ENCODE measurements at places on chromosomes 4 and X. TPM values are rescaled to one million over a fixed set of nuclear protein-coding genes. Genes with fewer than 3 reads are reported as not detected.

DNA sequence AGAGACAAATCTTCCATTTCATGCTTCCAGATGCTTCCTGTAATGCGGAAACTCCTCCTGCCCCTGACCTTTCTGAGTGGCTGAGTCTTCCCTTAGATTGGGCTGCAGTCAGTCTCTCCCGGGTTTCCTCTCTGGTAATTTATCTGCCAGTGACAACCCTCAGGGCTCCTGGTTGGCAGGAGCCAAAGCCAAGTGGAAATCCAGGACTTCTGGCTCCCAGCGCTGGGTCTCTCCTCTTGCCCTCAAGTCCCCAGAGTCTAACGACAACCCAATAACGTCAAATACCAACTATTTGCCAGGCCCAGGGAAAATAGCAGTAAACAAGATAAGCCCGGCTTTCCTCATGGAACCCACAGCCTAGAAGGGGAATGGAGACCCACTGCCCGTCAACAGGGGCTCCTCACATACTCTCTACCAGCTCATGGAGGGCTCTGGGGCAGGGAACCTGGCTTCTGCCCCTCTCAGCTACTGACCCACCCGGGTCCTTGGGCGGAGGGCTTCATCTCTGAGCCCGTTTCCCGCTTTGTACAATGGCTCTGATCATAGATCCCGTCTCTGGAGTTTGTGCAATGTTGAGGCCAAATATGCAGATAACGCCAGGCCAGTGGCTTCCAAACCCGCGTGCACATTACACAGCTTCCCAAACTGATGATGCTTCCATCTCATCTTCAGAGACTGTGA is 1.1 kb upstream of the TBC1D14 start:
- DNase-seq, result peak; percentile 94

TEX13B gene
- not detected for total RNA-seq

DNA sequence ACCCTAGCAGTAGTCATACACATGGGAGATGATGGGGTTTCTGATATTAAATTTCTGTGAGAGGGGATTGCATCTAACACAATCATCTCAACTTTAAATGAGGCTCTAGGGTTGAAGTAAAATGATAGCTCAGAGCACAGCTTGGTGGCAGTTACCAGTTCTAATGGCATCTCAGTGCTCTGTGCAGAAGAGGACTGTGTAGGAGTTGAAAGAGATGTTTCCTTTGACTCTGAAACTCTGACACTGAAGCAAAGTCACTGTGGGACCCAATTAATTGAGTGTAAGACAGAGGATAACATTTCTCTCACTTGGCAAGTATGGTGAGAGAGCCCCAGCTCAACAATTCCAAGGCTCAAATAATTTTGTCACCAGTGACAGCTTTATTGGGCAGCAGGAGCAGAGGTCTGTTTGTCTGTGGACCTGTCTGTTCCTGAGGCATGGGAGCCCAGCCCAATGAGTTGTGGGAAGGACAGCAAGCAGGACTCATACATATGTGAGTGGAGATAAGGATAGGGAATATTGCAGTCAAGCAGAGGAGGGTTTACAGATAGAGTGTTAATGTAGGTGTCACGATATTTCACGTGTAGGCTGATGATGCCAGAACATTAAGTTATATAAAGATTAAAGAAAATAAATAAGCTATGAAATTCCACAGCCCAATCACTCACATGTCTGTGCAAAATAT is 76.7 kb upstream of the NAF1 start:
- no peak for DNase-seq

MRPL1 gene
- 23.2 TPM for total RNA-seq

- no peak for DNase-seq
These were observed 11.7 kb upstream of the IL21 start for GRCh38 chr4:122632396-122633143.

DNA sequence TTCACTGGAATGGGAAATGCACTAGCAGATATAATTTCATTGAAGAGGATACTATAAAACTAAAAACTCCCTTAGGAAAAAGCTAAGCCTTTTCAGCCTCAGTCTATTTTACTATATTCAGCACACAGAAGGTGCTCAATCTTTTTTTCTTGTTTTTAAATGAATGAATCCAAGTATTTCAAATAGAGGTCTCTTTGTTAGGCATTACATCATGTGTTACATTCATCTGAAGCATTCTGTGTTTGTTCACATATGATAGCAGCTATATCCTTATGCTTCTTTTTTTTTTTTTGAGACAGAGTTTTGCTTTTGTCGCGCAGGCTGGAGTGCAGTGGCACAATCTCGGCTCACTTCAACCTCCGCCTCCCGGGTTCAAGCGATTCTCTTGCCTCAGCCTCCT is 278.4 kb downstream of the CAMK2D start:
- DNase-seq, result no peak

ATP2B3 gene
- total RNA-seq, result not detected

DUX4 gene
- total RNA-seq, result not detected

- no peak for DNase-seq
These were observed 318.7 kb downstream of the PCDH18 start for GRCh38 chr4:137213372-137214173.

- DNase-seq, result no peak
These were observed 95.0 kb upstream of the GABRA2 start for GRCh38 chr4:46484881-46485280.

DNA sequence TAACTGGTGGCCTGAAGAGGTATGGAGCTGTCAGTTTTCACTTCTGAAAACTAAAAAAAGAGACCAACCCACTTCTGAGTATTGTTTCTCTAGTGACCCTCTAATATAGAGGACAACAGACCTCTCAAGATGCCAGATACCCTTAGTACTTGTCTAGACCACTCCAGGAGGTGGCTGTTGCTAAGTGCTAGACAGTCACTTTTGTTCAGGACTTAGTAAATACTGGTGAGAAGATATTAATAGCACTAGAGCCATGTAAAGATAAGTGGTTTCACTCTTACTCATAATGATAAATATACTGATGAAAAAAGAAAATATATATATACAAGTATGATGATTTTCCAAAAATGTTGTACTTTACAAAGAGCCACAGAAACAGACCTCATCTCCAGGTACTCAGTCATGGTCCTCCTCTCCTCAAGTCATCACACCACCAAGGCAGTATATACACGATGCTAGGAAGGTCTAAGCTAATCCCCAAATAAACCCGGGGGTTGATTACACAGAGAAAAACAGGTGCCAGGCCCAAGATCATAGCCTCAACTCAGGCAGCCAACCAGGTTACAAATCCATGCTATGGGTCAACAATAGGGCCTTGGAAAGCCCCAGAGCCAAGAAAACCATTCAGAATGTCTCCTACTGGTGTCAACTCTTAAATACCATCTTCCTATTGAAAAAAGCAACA is 66.9 kb downstream of the ARHGEF9 start:
- DNase-seq, result no peak

DNA sequence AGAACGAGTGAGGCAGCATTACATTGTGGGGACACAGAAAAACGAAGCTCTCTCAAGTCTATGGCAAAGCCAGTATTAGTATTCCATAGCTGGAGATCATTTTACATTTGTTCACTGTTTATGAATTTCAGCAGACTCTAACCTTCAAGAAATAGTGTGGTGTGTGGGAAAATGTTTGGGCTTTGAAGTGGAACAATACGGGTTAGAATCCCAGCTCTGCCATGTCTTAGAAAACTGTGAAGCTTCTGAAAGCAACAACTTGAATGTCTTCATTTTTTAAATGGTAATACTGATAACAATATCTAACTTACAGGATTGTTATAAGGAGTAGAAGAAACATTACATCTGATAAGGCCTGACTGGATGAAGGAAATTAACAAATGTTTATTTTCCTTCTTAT is 217.7 kb downstream of the NR3C2 start:
- no peak for DNase-seq

DNA sequence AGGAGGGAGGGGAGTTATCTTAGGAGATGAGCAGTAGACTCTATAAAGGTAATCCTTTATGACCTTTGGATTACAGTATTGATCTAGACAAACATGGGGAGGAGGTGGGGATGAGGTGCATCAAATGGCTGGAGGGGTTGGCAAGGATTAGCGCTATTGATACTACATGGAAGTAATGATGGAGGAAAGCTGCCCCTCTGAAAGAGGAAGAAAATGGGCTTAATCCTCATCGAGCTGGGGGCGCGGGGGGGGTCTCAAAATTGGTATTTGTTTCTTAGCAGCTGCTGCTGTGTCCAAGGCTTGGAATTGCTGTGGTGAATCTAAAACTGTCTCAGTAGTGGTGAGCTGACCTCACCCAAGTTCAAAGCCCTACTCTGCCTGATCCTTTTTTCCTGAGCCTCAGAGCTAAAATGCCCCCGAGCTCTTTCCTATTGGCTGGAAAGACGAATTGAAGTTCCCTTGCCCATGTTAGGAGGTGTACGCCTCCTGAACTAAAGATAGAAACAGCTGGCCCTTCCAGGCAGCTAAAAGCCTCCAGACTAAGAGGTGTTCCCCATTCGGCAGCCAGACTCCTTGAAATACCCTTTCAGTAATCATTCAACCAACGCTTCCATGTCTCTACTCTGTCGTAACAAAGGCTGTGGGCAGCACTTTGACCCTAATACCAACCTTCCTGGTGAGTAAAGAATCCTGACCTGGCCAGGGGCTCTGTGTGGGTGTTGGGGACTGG is at the start of gene ITGB1BP2:
Gene ITGB1BP2, plus strand, starts transcription at position 556 of the 730 bp plus-strand sequence. Its CDS starts 57 bp downstream, at position 613.
- DNase-seq, result peak; percentile 69

DNA sequence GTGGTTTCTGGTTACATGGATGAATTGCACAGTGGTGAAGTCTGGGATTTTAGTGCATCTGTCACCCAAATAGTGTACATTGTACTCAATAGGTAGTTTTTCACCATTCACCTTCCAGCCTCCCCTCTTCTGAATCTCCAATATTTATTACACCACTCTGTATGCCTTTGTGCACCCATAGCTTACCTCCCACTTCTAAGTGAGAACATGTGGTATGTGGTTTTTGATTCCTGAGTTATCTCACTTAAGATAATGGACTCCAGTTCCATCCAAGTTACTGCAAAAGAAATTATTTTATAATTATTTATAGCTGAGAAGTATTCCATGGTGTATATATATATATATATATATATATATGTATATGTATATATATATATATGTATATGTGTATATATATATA is 155.8 kb downstream of the HHIP start:
- no peak for DNase-seq

GRPR gene
- not detected for total RNA-seq

DNA sequence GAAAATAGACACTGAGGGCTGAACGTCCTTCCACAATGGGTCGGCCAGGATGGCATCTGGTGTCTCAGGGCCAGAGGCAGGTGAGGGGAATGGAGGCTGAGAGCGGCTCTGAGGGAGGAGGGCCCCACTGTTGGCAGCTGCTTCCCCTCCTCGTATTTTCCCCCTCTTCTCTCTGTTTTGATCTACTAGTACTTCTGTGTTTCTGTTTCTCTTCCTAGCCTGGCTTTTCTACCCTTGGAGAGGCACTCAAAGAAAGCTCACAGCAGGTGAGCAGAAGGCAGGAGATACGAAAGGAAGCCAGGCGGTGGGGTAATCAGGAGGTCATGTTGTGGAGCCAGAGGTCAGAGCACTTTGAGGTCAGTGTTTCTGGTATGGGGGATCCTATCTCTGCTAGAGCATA is 151.8 kb upstream of the GATB start:
- no peak for DNase-seq

DNA sequence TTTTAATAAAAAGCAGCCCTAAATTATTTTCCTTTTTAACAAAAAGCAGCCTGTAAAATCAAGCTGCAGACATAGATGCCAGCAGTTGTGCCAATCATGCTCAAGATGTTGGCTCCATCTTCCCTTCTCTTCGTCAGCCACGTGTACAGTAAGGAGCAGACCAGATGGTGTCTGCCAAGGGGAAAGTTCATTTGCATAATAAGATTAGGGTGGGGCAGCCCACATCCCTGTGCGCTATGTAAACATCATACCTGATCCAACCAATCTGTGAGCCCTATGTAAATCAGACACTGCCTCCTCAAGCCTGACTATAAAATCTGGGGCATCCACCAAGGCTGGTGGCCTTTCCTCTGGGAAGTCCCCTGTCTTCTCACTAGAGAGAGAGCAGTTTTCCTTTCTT is 23.1 kb upstream of the C1GALT1C1 start:
- DNase-seq, result no peak

CYSLTR1 gene
- under 0.01 TPM for total RNA-seq

DNA sequence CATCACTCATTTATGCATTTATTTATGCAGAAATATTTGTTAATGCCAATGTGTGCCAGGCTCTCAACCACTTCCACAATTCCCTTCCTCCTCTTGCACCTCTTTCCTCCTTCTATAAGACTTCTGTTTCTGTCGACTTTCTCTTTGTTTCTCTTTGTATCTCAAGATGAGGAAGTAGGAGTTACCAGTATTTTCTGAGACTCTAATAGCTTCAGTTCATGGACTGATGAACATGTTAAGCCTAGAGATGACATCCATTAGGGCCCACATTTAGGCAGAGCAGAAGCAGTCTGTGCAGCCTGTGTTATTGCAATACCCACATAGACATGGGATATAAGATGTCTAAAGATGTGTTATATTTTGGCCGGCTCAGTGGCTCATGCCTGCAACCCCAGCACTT is 241.8 kb upstream of the SMIM31 start:
- DNase-seq, result no peak

DNA sequence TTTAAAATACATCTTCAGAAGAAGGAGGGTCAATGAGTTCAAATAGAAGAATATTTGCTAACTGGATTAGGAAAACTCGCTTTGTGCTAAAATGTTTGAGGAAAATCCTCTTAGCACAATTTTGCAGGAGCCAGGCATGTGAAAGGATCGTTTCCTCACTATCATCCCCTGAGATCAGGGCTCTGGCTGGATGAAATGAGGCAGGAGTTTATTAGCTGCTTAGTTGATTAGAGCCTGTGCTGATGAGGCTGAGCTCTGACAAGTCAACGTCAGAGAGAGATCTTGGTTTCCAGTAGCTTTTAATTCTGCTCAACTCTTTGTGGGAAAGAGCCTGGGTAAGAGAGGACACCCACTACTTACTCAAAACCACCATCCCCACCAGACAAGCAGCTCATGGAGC is 8.0 kb upstream of the DRD5 start:
- no peak for DNase-seq

DNA sequence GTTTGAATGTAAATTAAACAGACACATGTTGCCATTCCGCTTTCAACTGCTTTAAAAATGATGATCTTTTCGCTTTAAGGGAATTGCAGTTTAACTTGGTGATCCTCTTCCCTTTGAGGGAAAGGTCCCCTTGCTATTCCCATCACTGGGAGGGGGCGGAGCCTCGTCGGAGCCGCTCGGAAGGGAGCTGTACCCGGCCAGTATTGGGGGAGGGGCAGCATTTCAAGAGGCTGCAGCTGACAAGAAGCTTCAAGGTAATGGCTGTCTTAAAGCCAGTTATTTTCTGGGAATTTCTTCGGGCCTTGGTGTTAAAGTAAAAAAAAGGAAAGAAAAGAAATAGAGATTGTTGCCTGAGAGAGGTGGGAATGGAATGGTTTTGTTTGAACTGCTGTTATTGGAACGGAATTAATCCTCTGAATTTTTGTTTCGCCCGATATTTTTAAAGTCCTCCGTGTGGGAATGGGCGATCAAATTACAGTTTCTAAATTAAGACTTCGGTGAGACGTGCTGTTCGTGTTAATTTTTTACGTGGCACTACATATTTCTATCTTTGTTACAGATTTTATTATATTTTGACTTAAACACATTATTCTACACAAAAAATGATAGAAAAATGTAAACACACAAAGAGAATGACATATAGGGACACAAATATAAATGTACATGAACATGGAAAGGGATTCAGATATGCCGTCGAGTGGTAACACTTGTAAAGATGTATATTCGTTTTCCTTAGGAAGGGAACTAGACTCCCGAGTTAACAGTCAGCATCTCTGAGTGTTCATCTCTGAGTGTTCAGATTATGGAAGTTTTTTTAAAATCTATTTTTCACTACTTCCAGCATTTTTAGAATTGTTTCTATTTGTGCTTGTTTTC is 9.2 kb downstream of the PWWP3B start:
- DNase-seq, result no peak

Measured in osteoblast (primary cell).